ENCODE measurements at places on chromosomes 1 and 21.

GRCh38 chr1:92795166-92795565 lies 10.3 kb upstream of the EVI5 start:
- no peak for DNase-seq

DNA sequence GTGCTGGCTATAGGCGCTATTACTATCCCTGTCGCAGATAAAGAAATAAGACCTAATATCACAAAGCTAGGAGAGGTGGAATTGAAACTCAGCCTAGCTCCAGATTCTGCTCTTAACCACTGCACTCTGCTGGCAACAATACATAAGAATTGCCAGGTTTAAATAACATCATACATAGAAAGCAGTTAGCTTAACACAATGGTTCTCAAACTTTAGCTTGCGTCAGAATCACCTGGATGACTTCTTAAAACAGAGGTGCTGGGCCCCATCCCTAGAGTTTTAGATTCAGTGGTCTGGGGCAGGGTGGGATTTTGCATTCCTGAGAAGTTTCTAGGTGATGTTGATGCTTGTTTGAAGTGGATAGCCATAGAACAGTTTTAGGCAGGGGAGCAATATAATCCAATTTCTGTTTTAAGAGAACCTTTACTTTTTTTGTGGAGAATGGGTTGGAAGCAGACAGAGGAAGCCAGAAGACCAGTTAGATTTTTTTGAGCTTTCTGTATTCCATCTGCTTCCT lies 1.1 kb upstream of the POMGNT1 start:
- DNase-seq: no peak

DNA sequence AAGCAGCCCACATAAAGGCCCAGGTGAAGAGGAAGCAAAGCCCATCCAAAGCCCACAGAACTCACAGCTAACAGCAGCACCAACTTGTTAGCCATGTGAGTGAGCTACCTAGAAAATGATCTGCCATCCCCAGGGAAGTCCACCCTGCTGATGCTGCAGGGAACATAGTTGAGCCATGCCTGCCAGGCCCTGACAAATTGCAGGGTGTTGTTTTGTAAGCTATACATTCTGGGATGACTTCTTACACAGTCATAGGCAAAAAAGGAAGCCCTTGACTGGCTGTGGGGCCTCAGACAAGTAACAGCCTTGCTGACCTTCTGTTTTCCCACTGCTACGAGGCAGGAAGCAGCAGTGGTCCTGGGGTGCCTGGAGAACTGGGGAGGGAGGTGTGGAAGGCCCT lies 262.7 kb downstream of the MATN1 start:
- DNase-seq: no peak

DNA sequence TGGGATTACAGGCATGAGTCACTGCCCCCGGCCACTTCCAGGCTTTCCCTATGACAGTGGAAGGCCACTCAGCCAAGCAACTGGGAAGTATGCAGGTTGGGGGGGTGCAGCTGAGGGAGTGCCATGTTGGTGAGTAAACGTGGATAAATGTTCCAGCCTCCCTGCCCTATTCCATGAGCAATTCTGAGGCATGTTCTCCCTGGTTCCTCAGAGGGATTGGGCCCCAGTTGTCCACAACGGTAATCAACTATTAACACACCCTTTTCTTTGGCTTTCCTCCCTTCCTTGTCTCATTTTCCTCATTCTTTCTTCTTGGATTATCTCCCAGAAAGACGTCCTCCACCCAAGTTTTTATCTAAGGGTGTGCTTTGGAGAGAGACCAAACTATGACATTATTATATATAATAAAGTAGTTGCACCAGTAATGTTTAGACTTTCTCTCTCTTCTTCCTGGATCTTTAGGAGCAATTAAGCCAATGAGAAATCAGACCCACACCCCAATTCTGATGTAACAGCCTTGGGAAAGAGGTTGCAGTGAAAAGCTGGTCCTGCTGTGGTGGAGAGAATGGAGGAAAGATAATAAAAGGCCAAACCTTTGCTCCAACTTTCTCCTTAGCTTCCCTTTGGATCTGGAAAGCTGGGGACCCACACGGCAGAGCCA lies 6.8 kb upstream of the SLAMF9 start:
- no peak for DNase-seq

GRCh38 chr1:15344800-15345704 lies 64.6 kb upstream of the EFHD2 start:
- no peak for DNase-seq

GRCh38 chr1:218886101-218886871 lies 287.4 kb upstream of the LYPLAL1 start:
- DNase-seq: no peak

GRCh38 chr1:64047549-64047996 lies 155.8 kb upstream of the UBE2U start:
- no peak for DNase-seq

- no peak for DNase-seq
These were observed 149.4 kb upstream of the ZC3H12A start for GRCh38 chr1:37325010-37325409.

DNA sequence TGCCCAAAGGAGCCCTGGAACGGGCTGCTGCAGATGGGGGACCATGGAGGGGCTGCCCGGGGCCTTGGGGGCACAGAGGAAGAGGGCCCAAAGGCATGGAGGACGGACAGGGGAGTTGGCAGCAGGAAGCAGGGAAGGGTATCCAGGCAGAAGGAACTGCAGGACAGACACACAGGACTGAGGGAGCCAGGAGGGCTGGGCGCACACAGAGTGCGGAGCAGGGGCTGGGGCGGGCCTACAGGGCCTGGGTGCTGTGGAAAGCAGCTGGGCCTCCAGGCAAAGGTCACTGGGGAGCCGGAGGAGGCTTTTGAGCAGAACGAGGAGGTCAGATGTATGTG lies 28.1 kb downstream of the KRTAP10-1 start:
- DNase-seq: no peak

- peak; percentile 38 for DNase-seq
These were observed 486 bp downstream of the HSPA13 start for GRCh38 chr21:14382486-14382834.

GRCh38 chr1:214331827-214332423 lies 51.0 kb downstream of the SMYD2 start:
- no peak for DNase-seq

DNA sequence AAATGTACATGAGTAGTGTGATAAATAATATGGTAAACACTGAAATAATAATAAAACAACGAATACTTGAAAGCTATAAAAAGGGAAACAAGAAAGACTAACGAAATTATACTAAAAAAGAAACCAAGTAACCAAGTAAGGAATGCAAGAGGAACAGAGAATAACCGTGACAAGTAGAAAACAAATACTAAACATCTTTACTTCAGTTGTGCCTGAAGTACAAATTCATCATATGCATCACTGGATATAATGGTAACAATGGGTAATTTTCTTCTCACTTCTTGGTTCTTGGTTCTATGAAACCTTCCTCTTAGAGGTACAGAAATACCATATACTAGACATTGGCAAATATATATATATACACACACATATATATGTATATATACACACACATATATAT lies 1093.6 kb upstream of the B3GALT2 start:
- DNase-seq: no peak

DNA sequence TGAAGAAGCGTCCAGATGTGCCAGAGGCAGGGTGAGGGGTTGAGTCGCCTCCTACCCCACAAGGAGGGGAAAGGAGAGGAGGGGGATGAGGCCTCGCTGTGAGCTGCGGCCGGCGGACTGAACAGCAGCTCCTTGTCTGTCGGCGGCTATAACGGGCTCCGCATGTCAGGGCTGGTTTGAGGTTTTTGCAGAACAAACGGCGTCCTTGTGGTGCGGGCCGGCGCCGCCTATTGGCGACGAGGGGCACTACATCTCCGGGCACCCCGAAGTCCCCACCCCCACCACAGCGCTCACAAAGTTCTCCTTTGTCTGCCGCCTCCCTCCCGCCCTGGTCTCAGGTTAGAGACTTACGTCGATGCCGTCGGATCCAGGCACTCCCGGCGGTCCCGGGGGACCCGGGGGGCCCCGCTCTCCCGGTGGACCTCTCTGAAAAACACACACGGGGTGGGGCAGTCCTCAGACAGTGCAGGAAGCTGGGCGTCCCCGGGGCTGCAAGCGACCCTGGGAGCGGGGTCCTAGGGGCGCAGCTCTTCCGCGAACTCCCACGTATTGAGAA lies 1.8 kb downstream of the COL9A2 start:
- DNase-seq: peak; percentile 83

DNA sequence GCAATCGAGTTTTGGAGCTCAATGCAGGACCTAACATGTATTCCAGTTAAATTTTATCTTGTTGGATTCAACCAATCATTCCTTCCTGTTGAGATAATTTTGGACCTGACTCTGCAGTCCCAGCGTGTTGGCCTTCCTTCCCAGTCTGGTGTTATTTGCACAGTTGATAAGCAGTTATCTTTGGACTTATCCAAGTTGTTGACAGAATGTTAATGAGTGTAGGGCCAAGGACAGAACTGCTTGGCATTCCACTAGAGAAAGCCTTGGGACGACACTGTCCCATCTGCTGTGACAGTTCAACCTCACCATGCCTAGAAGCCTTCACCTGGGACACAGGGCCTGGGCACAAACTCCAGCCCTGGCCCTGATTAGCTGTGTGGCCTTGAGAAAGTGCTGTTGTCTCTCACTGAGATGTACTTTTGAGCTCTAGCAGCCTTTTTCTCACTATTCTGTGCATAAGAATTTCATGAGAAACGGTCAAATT lies 104.1 kb upstream of the SLC25A33 start:
- DNase-seq: no peak

GRCh38 chr1:218025454-218025853 lies 259.6 kb upstream of the RRP15 start:
- no peak for DNase-seq

GRCh38 chr1:228902781-228903433 lies 167.6 kb downstream of the RHOU start:
- no peak for DNase-seq

- DNase-seq: no peak
These were observed 22.7 kb upstream of the LCE5A start for GRCh38 chr1:152487871-152488270.

- DNase-seq: no peak
These were observed 3.1 kb downstream of the OLIG2 start for GRCh38 chr21:33028773-33029384.

DNA sequence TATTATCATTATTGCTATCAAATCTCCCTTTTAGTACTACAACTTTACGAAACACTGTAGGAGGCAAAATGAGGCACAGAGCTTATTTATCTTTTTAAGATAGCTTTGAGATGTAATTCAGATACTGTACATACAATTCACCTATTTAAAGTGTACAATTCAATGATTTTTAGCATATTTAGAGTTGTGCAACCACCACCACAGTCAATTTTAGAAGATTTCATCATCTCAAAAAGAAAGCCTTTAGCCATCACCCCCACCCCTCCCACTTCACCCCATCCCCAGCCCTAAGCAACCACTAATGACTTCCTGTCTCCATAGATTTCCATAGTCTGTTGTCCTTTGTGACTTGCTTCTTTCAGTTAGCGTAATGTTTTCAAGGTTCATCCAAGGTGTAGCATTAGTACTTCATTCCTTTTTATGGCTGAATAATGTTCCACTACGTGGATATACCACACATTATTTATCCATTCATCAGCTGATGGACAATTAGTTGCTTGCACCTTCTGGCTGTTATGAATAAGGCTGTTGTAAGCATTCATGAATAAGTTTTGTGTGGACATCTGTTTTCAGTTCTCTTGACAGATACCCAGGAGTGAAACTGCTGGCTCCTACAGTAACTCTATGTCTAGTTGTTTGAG lies 9.4 kb upstream of the CAPN9 start:
- DNase-seq: no peak

DNA sequence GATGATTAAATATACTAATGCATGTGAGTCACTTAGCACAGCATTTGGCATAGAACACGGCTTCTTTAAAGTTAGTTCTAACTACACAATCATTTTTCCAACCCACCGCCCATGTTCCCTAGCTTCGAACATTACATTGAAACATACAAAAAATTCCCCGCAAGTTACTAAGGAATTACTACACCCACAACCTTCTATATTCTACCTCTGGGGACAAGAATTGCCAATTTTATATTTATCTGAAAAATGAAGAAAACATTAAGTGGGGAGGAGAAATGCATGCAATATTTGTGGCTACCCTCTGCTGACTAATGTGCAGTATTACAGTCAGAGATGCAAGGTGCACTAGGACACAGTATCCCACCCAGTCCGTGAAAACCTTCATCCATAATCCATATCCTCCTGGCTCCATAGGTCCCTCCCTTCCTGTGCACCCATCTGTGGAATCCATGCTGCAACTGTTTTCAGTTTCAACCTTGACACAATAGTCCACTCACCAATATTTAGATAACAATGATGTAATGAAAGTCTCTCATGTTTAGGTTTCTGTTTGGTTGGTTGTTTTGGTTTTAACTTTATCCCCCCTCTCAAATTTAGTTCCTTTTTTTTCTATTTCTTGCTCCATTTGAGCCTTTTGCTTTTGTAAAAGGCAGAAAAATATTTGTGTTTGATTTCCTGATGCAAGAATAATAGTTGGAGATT lies 31.6 kb downstream of the RGS5 start:
- DNase-seq: no peak

- DNase-seq: no peak
These were observed 60.7 kb upstream of the FMN2 start for GRCh38 chr1:240031009-240031408.

GRCh38 chr1:234559152-234559901 lies 50.7 kb downstream of the IRF2BP2 start:
- DNase-seq: no peak

DNA sequence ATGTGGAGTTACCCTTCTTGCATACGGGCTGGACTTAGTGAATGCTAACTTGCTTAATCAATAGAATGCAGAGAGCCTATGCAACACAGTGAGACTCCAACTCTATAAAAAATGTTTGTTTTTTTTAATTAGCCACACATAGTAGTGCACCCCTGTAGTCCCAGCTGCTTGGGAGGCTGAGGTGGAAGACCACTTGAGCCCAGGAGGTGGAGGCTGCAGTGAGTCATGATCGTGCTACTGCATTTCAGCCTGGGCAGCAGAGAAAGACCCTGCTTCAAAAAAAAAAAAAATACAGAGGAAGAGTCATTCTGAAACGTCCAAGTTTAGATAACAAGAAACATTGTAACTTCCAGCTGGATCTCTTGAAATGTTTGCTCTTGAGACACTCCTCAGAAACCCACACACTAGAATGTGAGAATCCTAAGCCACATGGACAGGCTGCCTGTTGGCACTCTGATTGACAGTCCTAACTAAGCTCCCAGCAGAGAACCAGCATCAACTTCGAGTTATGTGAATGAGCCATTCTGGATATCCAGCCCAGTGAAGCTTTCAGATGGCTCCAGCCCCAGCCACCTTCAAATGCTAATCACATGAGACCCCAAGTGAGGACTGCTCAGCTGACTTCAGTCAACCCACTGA lies 20.0 kb upstream of the CAP1 start:
- DNase-seq: no peak

- no peak for DNase-seq
These were observed 15.2 kb upstream of the ADAMTSL4 start for GRCh38 chr1:150534002-150534401.

DNA sequence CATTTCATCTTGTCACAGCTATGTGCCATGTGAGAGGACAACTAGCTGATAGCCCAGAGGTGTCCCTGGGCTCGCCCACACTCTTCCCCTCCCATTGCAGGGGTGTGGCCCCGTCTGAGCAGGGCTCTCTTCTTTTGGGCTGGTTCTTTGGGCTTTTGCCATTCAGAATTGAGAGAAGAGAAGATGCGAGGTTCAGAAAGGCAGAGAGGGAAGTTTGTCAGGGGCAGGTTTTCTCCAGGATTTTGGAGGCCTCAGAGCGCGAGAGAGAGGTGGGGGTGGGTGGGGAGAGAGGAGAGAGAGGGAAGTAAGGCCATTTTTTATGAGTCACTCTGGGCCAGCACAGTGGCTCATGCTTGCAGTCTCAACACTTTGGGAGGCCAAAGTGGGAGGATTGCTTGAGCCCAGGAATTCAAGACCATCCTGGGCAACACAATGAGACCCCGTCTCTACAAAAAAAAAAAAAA lies 5.2 kb downstream of the IFI6 start:
- DNase-seq: no peak
